ENCODE measurements at places on chromosomes 7 and 10.
A peak's percentile ranks its signal among the peaks of the same experiment; 100 is the strongest.

GRCh38 chr7:32881074-32881982, 10.2 kb downstream of the KBTBD2 start:
- H3K4me3 ChIP-seq = no peak overlapping the region
- peaks cover 64% of the 10 kb centered on the region for H3K4me1 ChIP-seq
- no peaks in the 10 kb centered on the region for H3K27me3 ChIP-seq
- no peak overlapping the region for H3K27ac ChIP-seq
- no peaks in the 10 kb centered on the region for H3K36me3 ChIP-seq

DNA sequence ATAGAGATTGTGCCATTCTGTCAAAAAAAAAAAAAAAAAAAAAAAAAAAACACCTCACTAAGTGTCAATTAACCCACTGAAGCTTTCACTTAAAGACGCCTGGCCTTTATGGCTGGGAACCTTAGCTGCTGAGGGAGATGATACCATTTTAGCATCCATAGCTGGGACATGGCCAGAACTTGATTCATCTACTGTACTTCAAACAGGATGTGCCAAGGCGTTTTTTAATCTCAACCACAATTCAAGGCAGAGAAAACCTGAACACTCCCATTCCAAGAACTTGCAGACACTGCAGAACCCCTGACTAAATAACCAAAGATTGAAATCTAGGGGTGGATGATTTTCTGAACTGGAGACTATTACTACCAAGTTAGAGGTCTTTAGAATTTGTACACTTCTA, 996.6 kb downstream of the SORCS1 start:
- H3K4me3 ChIP-seq = no peak overlapping the region
- H3K4me1 ChIP-seq = no peaks in the 10 kb centered on the region
- H3K36me3 ChIP-seq = no peaks in the 10 kb centered on the region
- H3K27ac ChIP-seq = no peak overlapping the region
- no peaks in the 10 kb centered on the region for H3K27me3 ChIP-seq

- no peaks in the 10 kb centered on the region for H3K36me3 ChIP-seq
- no peak overlapping the region for H3K27ac ChIP-seq
- DNase-seq = no peak
- H3K27me3 ChIP-seq = no peaks in the 10 kb centered on the region
- H3K4me3 ChIP-seq = no peak overlapping the region
- no peaks in the 10 kb centered on the region for H3K4me1 ChIP-seq
Observed at GRCh38 chr7:132601783-132602182, 25.5 kb upstream of the PLXNA4 start.

- H3K27ac ChIP-seq = no peak overlapping the region
- H3K4me1 ChIP-seq = peaks cover 7% of the 10 kb centered on the region
- H3K4me3 ChIP-seq = no peak overlapping the region
- no peaks in the 10 kb centered on the region for H3K36me3 ChIP-seq
Observed at GRCh38 chr10:29992914-29993313, 66.5 kb downstream of the JCAD start.

DNA sequence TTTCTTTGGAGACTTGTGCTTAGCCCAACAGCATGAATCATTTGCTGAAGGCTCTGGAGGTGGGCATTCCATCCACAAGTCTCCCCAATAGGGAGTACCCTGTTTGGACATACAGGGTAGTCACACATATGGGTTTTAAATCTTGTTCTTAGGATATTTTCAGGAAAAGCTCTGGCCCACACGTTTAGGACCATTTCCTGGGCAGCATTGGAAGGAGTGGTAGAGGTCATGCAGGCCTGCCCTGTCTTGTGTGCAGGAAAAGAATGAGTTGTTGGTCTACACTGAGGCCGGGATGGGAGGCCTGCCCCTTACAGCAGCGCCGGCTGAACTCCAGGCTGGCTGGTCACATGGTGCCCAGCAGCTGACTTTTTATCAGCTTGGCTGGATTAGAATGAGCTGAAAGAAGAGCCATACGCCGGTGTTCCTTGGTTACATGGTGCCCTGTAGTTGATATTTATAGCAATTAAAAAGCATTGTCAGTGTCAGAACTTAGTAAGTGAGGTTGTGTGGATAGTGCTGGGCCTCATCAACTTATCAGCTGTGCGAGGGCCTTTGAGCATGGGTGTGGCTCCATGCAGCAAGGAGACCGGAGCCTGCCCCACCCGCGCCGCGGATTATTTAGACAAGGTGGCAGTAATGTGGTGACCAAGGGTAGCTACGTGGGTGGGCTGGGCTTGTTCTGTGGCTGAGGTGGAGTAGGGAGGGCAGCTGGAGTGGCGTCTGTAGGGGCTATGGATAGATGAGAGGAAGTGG, 28.6 kb downstream of the OGDH start:
- H3K36me3 ChIP-seq = no peaks in the 10 kb centered on the region
- H3K27me3 ChIP-seq = no peaks in the 10 kb centered on the region
- peaks cover 91% of the 10 kb centered on the region for H3K4me1 ChIP-seq
- H3K27ac ChIP-seq = peak overlapping the region; percentile 78

- no peaks in the 10 kb centered on the region for H3K27me3 ChIP-seq
- peak overlapping the region; percentile 74 for H3K27ac ChIP-seq
- H3K4me3 ChIP-seq = no peak overlapping the region
- no peak for DNase-seq
- no peaks in the 10 kb centered on the region for H3K36me3 ChIP-seq
Observed at GRCh38 chr10:30026578-30026977, 32.8 kb downstream of the JCAD start.

Data from upper lobe of right lung (tissue), 1 donor.